A673 (cell line): ENCODE measurements at places on chromosomes 7 and 10.

- no peaks in the 10 kb centered on the region for H3K4me1 ChIP-seq
- H3K36me3 ChIP-seq, result no peaks in the 10 kb centered on the region
- DNase-seq, result no peak
- H3K4me3 ChIP-seq, result no peak overlapping the region
- H3K27ac ChIP-seq, result no peak overlapping the region
These were observed 189.3 kb upstream of the LYZL2 start for GRCh38 chr10:30818854-30819253.

DNA sequence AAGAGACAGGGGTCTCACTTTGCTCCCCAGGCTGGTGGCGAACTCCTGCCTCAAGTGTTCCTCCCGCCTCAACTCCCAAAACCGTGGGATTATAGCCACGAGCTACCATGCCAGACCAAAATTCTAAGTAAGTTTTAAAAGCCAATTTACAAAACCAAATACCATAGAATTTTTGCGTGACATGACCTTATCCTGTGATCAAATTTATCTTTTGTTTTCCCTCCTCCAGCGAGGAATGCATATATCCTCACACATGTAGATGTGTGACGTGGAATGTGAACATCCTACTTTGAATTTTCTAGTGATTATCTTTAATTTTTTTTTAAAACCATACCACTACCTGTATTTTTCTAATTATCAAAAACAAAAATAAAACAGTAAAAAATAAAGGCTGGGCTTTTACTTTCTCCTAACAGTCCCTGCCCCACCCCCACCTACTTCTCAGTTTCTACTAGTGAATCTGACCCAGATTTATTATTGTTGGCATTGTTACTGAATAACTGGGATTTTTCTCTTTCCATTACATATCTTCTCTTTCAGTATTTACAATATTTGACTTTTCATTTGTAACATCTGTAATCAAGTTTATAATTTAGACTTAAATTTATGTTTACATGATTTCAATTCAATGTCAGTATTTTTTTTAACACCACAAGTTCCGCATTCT, 26.0 kb downstream of the CYTH3 start:
- no peaks in the 10 kb centered on the region for H3K27me3 ChIP-seq
- H3K4me1 ChIP-seq, result peaks cover 15% of the 10 kb centered on the region
- H3K36me3 ChIP-seq, result no peaks in the 10 kb centered on the region
- no peak overlapping the region for H3K4me3 ChIP-seq
- no peak overlapping the region for H3K27ac ChIP-seq

GRCh38 chr10:124675261-124675660, 68.9 kb downstream of the FAM53B start:
- no peak for DNase-seq
- no peaks in the 10 kb centered on the region for H3K27me3 ChIP-seq
- no peaks in the 10 kb centered on the region for H3K36me3 ChIP-seq
- no peak overlapping the region for H3K4me3 ChIP-seq
- H3K27ac ChIP-seq, result no peak overlapping the region
- H3K4me1 ChIP-seq, result peaks cover 16% of the 10 kb centered on the region

GRCh38 chr10:74163319-74164068, 12.5 kb downstream of the ADK start:
- H3K27me3 ChIP-seq, result no peaks in the 10 kb centered on the region
- DNase-seq, result no peak
- no peak overlapping the region for H3K4me3 ChIP-seq
- H3K4me1 ChIP-seq, result peaks cover 6% of the 10 kb centered on the region
